Lung microvascular endothelial cell (primary cell): ENCODE measurements at places on chromosomes 1 and 21.

- DNase-seq, result no peak
Measured at GRCh38 chr1:34874296-34874952, 14.9 kb upstream of the SMIM12 start.

- no peak for DNase-seq
Measured at GRCh38 chr1:108533351-108534083, 26.4 kb upstream of the EEIG2 start.

DNA sequence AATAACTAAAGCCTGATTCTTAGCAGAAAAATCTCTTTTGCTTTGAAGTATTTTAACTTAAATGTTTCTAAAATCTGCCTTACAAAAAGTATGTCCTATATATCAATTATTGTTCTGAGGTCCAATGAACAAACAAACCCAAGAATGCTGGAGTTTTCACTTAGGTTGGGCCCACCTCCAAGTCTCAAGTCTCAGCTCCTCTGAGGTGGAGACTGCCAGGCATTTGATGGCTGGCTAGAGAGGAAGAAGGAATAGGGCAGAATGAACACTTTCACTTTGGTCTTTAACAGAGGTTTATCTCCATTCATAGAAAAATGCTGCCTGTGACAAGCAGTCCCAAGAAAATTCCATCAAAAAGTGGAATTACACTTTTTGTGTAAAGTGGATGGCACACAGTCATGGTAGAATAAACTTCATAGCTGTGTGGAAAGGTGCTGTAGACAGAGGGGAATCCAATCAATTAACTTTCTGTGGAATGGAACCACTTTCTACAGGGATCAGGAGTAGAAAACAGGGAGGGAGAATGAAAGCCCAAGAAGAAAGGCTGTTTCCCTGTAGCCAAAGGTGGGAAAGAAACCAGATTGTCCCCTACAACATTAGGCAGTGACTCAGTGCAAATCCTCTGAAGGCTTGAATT, 349.4 kb upstream of the RUNX1 start:
- DNase-seq, result peak; percentile 42

- peak; percentile 81 for DNase-seq
Measured at GRCh38 chr1:227234998-227235405, 83.3 kb downstream of the CDC42BPA start.

- DNase-seq, result no peak
Measured at GRCh38 chr1:10787286-10787685, 9.2 kb downstream of the CASZ1 start.

DNA sequence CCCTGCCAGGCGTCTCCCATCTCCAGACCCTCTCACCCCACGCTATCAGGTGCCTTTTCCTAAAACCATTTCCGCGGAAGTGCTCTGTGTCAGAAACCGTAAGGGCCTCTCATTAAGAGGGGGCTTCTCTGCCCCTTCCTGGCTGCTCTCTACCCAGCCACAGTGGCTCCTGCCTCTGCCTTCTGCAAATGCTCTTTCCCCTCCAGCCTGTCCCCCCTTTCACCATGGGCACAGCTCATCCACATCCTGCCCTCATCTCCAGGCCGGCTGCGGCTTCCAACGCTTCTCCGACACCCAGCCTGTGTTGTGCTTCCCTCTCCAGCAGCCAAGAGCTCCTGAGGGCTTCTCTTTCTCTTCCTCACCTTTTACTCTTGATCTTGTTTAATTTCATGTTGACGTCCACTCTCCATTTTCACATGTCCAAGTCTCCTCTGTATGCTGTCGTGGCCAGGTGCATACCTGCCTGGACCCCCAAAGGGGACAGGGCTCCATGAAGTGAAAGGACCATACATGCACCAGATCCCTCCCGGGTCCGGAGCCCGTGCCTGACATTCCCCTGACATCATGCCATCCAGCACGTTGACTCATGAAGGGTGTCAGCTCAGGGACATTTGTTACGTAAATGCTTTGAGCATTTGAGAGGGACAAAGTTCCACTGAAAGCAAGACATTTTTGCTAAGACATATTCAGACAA, 306.5 kb downstream of the AJAP1 start:
- no peak for DNase-seq

DNA sequence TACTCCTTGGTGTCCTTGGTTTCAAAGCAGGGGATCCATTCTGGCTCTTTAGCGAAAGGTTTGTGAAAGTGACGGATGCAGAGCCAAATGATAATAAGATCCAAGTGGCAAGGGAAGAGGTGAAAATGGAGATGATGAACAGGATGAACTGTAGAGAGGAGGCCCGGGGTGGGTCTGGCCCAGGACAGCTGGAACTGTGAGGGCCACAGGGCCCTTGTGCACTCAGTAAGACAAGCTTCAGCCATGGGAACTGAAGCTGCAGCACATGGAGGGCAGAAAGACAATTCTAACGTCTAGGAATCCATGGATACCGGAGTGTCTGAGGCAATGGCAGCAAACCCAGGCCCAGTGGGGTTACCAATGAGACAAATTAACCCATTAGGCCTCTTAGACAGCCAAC, 4.8 kb downstream of the KCNA2 start:
- DNase-seq, result no peak

DNA sequence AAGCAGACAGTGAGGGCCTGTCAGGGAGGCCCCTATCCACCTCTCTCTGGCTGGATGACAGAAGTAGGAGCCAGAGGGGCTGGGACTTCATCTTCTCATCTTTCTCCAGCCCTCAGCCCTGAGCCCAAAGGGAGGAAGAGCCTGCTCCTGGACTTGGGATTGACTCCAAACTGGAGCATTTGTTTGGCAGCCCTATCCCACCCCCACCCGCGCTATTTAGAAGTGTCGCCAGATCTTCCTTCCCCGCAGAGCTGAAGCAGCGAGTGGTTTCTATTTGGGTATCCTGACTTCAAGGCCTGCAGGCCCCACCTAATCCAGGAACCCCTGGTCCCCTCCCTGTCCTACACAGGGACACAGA, 9.6 kb downstream of the NES start:
- no peak for DNase-seq

- peak; percentile 65 for DNase-seq
Measured at GRCh38 chr1:78619803-78620579, at the start of gene IFI44L. TSS of gene IFI44L (plus strand) at chr1:78620448. CDS start at chr1:78627916, 7,468 bp downstream.

DNA sequence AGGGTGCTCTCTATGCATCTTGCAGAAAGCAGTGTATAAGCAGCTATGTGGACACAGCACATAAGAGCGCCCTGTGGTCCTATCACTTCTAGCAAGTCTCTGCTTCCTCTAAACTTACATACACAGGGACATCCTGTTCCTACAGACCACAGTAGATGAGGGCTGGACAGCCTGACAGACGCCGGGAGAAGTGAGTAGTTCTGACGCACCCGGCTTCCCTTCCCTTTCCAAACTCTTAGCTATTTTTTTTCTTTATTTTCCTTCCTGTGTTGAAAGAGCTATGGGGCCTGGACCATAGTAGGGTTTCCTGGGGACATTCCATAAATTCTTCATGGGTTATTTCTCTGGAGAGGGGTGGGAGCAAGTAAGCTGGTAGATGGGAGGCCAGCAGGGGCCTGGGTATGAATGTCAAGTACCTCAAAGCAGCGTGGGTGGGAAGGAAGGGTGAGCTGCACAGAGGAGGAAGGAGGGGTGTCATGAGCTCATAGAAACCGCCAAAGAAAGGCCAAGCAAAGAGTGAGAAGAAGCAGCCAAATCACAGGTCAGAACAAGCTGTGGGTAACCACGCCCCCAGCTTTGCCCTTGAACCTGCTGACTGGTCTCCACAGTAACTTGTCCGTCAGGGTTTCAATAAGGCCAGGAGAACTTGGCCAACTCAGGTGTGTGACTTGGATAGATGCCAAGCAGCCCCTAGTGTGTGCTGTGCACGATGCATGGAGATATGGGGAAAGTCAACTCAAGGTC, 36.6 kb downstream of the PLXNA2 start:
- peak; percentile 97 for DNase-seq

DNA sequence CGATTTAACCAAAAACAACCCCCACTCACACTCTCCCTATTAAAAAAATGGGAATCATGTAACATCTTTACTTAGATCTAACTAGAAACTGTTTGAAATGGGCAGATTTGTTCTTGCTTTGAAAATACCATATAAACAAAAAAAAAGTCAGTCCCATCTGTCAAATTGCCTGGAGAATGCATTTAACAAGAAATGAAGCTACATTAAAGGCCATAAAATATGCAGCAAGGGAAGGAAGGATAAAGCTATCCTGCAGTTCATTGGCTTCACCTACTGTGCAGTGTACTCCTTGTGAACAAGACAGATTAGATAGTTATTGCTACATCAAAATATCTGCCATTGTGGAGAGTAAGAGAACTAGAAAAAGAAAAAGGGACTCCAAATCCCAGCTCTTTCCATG, 160.5 kb downstream of the LRRC7 start:
- DNase-seq, result no peak

DNA sequence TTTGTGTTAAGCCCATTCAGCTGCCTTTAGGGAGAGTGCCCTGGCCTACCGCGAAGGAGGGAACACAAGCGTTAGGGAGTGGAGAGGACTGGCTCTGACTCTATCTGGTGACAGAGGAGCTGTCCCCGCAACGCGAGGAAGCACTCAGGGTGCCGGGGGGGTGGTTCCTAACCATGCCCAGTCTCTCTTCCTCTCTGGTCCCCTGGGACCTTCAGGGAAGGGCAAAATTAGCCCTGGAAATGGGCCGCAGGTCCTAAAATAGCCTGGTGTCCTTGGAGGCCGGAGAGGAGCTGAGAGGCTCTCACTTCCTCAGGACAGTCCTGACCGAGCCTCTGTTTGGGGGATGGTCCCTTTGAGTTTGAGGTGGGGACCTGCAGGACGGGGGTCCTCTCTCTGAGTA, 5.8 kb downstream of the SLC45A1 start:
- DNase-seq, result no peak

GRCh38 chr1:225780630-225781029, 3.0 kb downstream of the SRP9 start:
- DNase-seq, result no peak

GRCh38 chr1:30856260-30856790, 52.2 kb downstream of the SDC3 start:
- DNase-seq, result no peak

GRCh38 chr1:165857046-165857801, 29.8 kb downstream of the UCK2 start:
- no peak for DNase-seq

GRCh38 chr1:95582191-95582590, 348.2 kb downstream of the RWDD3 start:
- DNase-seq, result no peak
